ENCODE measurements at places on chromosomes 16 and 17. TPM values are rescaled to one million over a fixed set of nuclear protein-coding genes. Genes with fewer than 3 reads are reported as not detected.

DNA sequence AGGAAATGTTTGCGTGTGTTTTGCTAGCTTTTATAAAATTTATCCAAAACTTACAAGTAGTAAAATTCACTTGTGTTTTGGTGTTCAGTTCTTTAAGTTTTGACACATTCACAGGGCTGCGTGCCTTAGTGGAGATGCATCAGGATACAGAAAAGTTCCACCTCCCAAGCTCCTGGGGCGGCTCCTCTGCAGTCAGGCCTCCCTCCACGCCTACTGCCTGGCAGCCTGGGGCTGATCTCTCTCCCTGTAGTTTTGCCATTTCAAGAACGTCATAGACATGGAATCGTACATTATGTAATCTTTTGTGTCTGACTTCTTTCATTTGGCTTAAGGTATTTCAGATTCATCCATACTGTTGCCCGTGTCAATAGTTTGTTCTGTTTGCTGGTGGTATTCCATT lies 27.2 kb upstream of the IRF8 start:
- no peak for DNase-seq

Gene TMEM100
- polyA plus RNA-seq, result 61.9 TPM

Gene LDHD
- 4.1 TPM for polyA plus RNA-seq

- DNase-seq, result no peak
Observed at GRCh38 chr16:57590654-57591085, 37.8 kb upstream of the ADGRG1 start.

GRCh38 chr17:1641065-1641403 lies 4.5 kb downstream of the SCARF1 start:
- DNase-seq, result no peak

Data from left kidney (tissue), 8 donors.